ENCODE measurements at places on chromosomes 12 and 14.

GRCh38 chr12:10811883-10812536 lies 2.0 kb upstream of the TAS2R9 start:
- no peak for DNase-seq

DNA sequence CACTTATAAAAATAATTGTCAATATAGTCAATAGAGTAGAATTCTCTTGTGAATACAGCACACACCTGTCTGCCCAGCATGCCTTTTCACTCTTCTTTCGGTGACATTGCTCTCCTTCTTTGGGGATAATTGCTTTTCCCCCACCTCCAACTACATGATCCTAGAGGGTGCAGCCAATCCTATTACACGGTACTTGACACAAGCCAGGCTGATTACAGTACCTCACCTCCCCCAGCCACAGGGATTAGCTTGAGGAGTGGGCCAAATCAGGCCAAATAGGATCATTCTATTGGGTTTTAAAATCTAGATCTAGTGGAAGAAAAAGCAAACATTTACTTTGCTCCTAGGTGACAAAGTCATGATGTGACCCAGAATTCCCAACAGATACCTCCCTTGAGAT lies 16.8 kb upstream of the NFYB start:
- DNase-seq: no peak

DNA sequence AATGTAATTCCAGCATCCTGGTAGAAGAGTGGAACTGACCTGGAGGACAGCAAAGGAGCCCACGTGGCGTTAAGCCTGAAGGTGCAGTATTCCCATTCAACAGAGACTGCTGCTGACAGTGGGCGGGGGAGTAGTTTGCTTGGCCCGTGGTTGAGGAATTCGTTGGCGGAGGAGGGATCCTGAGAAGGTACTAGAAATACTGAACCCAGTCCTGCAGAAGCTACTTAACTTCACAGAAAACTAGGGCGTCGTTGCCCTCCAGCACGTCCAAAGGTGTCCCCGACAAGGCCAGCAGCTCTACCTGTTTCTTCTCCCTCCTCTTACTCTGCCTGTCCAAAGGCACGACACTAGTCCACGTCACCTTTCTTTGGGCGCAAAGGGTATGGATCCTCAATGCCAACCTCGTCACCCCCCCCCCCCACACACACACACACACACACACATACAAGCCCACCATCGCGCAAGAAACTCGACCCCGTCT lies 303 bp downstream of the PUS7L start:
- no peak for DNase-seq

- peak; percentile 52 for DNase-seq
Observed at GRCh38 chr14:65290830-65291229, 121.7 kb upstream of the FUT8 start.

DNA sequence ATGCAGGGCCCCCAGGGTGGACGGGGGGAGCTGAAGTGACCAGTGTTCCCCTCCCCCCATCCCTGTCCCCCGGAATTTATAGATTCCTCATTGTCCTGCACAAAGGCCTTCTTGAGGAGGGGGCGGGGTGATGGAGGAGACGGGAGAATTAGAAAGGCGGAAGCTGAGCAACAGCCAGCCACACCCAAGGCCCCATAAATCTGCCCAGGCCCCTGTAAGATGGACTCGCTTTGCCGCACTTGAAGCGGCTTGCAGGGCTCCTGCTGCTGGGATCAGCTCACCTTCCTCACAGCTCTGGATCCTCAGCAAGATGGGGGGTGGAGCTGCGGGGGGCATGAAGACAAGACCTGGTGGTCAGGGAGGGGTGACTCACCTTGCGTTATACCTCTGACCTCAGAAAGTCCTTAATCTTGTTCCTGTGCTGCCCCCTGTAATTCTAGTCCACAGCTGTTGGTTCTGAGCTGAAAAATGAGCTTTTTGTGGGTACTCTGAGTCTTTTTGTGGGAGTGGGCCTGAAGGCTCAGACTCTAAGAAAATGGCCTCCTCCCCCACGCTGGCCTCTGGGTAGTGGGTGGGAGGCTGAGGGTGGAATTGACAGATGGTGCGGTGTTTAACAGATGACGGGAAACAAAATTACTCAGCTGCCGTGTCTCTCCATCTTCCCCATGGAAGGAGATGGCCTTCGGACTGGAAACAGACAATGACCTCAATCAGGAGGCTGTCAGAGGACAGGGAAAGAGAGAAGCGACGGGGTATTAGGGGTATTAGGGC lies 15.8 kb upstream of the ANKRD33 start:
- no peak for DNase-seq

DNA sequence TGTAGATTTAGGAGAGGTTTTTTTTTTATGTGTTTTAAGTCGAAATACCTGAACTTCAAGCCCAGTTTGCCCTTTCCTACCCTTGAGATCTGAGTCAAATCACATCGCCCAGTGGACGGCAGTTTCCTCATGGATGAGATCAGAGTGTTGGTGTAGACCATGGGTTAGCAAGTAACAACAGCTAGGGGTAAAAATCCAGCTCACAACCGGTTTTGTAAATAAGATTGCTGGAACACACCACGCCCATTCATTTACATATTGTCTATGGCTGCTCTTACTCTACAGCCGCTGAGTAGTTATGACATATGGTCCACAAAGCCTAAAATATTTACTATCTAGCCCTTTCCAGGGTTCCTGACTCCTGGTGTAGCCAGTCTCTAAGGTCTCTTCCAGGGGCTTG lies 158.5 kb upstream of the PLEKHG7 start:
- DNase-seq: no peak

DNA sequence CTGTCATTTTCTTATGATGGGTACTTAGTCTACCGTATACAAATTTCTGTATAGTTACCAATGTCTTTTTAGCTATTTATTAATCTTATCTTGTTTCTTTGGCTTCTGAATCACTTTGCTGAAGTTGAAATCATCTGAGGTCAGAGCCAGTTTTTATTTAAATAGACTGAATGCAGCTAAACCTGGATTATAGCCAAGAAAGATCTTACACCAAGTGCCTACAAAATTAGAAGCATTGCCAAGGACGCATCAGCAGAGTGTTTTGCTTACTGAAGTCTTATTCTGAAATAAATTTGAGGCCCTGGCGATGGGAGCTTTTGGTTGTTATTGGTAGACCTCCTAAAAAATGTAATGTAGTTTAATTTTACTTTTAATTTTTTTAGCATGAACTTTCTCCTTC lies 128.2 kb downstream of the RGS6 start:
- DNase-seq: no peak

DNA sequence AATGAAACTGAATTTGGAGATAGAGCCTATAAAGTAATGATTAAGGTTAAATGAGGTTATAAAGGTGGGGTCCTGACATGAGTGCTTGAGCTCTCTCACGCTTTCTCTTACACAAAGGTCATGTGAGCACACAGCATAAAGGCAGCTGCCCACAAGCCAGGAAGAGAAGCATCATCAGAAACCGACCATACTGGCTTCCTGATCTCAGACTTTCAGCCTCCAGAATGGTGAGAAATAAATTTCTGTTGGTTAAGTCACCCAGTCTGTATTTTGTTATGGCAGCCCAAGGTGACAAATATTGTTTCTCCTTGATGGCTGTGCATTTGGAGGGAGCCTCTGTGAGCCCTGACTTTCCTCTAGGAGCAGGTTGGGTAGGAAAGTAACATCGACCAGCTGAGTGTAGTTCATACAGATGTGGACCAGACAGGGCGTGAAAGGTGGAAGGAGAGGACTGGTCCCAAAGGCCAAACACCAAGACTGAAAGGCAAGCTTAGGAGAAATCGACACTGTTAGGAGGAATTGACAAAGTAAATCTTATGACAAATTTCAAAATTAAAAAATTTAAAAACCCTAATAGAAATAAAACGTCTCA lies 97.6 kb upstream of the SLC38A2 start:
- peak; percentile 42 for DNase-seq

DNA sequence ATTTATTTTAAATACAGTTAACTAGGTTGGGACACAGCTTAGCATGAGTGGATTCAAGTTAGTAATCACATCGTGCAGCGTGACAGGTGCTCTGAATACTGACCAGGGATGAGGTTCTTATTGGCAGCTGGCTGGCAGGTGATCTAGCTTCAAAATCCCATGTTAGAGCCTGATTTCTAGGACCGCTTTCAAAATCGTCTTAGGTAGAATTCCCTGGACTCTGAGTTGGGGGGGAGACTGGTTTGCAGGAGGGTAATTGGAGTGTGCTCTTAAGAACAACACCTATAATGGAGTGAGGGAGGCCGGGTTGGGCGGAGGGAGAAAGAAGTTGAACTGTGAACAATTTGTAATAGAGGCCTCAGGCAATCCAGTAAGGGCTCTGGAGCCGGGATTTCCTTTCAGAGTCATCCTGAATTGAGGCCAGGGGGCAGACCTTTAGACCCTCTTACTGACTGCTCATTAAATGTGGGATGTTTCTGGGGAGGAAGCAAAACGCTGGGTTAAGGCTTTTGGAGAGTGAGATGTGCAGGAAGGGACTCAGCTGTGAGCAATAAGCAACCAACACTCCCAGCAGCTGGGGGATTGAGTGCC lies 874 bp upstream of the YARS2 start:
- no peak for DNase-seq

GRCh38 chr14:23360496-23360895 lies 4.5 kb downstream of the EFS start:
- DNase-seq: no peak

DNA sequence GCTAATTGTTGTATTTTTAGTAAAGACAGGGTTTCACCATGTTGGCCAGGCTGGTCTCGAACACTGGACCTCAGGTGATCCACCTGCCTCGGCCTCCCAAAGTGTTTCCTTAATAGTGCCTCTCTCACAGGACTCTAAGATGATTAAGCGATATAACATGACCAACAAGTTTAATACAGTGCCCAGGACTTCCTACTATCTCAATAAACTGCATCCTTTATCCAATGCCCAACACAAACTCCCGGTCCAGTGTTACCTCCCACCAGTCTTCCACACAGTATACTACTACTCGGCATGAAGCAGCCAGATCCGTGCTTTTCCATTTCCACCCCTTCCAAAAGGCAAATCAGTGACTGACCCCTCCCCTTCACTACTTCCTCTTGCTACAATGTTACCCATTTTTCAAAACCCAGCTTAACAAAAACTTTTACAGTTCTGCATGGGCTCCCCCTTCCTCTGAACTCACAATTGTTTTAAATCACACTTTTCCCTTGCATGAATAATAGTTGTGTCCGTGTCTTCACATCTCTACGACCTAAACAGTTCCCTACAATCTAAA lies 900 bp downstream of the NOP2 start:
- no peak for DNase-seq

- no peak for DNase-seq
Observed at GRCh38 chr14:72154645-72155378, 222.6 kb downstream of the RGS6 start.

DNA sequence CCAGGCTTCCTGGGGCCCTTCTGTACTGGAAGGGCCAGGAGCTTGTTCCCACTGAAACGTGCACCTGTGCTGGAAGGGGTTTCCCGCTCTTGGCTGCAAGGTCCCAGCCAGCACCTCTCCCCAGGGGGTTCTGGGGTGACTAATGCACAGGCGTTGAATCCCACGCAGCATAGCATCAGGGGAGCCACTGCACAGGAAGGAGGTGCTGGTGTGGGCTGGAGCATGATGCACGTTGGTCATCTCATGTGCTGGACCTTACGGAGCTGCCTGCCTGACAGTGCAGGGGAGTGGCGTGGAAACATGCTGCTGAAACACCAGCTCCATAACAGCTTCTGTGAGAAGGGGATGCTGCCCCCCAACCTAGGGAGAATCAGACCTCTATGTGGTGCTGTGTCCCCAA lies 623.0 kb downstream of the AACS start:
- no peak for DNase-seq

DNA sequence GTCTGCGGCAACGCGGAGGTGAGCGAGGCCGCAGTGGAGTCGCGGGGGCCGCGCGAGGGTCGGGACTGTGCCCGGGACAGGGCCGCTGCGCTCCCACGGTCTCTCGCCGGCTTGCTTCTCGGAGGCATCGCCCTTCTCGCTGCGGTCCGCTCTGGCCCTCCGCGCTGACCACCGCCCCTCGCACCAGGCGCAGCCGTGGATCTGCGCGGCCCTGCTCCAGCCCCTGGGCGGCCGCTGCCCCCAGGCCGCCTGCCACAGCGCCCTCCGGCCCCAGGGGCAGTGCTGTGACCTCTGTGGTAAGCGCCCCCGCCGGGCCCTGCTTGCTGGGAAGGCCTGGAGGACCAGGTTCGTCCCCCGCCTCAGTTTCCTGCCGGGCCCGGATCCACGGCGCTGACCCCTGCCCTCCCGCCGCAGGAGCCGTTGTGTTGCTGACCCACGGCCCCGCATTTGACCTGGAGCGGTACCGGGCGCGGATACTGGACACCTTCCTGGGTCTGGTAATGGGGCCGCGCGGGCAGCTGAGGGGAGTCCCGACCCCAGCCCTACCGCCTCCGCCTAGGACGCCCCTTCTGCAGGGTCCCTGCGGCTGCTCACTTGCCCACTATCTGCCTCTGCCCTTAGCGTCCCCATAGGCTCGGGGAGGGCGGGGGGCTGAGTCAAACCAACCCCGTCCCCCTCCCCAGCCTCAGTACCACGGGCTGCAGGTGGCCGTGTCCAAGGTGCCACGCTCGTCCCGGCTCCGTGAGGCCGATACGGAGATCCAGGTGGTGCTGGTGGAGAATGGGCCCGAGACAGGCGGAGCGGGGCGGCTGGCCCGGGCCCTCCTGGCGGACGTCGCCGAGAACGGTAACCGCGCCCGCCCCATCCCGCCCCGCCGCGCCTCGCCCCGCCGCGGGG lies 7.0 kb downstream of the AMN start:
- DNase-seq: peak; percentile 52

DNA sequence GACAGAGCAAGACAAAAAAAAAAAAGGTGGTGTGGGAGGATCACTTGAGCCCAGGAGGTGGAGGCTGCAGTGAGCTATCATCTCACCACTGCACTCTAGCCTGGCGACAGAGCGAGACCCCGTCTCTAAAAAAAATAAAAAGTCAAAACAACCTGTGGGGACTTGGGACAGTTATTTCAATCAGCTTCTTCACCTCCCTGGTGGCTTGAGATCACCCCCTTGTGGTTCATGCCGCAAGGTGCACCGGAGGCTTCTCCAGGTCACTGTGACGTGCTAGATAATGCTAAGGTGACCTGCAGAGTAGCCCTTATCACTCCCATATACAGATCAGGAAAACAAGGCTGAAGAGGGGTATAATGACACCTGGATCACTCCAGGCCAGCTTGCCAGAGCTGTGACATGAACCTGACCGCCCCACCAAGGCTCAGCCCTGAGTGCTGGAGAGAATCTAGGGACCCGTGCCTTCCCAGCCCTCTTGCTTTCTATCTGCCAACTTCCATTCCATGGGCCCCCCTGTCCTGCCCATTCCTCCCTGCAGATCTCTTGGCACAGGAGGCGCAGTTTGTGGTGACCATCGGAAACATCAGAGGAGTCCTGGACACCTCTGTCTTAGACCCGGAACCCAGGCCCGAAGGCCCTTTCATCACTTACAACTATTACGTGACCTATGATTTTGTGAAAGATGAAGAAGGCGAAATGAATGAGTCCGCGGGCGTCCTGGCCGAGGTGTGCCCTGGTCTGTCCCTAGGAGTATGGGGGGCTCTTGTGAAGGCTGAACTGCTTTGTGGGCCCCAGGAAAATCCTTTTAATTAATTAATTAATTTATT lies 8.1 kb downstream of the LRRC43 start:
- peak; percentile 72 for DNase-seq

- DNase-seq: no peak
Observed at GRCh38 chr14:38205949-38206665, 1.6 kb upstream of the SSTR1 start.

All from B cell (primary cell).